Stimulated activated CD4-positive, alpha-beta T cell treated with anti-CD3 and anti-CD28 coated beads, Interleukin-4, amount 100 ng/mL, for 48 hours (primary cell): ENCODE measurements at places on chromosomes 13 and 19.

- DNase-seq = no peak
Observed at GRCh38 chr19:18438331-18439024, 545 bp upstream of the ISYNA1 start.

GRCh38 chr13:41006306-41006705, 12.8 kb downstream of the ELF1 start:
- no peak for DNase-seq

- no peak for DNase-seq
Observed at GRCh38 chr19:15248106-15248505, 15.9 kb upstream of the EPHX3 start.

- no peak for DNase-seq
Observed at GRCh38 chr13:39397896-39398265, 205.1 kb downstream of the LHFPL6 start.

DNA sequence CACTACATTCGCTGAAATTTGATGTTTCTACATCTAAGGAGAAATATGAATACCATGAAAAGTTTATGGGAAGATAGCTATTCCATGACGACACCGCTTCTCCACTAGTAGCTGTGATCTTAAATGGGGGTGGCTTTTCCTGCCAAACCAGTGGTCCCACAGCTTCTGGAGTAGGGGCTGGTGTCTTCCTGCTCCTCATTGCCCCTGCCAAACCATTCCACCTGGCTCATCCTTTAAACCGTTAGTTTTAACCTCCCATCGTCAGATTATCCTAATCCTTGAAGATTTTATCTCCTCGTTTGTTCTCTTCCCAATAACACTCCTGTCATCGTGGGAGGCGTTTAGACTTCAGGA, 568 bp upstream of the ZNF230 start:
- no peak for DNase-seq

DNA sequence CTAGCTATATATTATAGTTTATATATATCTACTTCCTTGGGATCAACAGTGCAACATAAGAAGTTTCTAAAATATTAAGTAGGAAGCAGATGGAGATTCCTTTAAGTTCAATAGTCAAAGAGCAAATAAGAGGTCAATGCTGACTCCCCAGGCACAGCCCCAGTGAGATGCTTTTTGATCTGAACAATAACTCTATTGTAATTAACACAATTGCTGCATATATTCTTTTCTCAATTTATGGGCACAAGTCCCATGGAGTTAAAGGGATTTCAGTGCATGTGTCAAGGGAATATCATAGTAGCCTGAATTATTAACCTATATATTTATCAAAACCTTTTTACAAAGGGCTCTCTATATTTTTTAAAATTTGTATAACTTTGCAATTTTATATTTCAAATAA, 180.8 kb downstream of the SPRY2 start:
- DNase-seq = no peak

GRCh38 chr13:67277581-67277980, 47.4 kb upstream of the PCDH9 start:
- DNase-seq = no peak

DNA sequence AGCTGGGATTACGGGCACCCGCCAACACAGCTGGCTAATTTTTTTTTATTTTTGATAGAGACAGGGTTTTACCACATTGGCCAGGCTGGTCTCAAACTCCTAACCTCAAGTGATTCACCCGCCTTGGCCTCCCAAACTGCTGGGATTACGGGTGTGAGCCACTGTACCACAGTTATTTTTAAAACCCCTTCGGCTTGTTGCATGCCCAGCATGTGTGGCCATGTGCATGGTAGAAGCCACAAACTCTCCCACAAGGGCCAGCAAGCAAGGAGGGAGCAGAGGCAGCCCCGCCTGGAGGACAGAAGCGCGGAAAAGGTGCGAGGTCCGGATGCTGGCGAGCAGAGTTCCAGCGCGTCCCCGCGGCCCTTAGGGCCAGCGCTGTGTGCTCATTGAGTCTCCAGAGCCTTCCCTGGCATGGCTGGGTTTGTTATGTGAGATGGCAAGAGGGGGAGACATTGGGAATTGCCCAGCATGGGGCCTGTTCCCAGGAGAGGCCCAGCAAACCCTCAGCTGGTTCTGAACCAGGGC, 12.9 kb downstream of the THOP1 start:
- DNase-seq = no peak

GRCh38 chr19:21912654-21913053, 76.7 kb upstream of the ZNF43 start:
- DNase-seq = no peak

- no peak for DNase-seq
Observed at GRCh38 chr13:63307228-63307627, 1891.6 kb upstream of the PCDH20 start.

- no peak for DNase-seq
Observed at GRCh38 chr13:109297628-109298027, 488.8 kb downstream of the IRS2 start.

DNA sequence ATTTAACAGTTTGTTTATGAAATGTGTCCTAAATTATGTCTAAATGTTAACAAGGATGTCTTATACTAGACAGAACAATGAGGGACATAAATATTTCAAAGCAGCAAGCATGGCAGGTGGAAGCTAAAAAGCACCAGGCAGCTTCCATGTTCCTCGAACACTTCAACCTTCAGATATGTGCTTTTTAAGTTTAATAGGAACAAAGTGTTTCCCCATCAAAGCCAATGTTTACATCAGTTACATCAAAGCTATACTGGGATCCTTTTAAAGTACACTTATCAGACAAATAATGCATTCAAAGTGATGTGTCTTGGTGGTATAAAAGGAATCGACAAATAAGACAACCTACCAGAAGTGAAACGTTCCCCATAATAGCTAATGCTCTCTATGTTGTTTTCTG, 2841.1 kb upstream of the PCDH20 start:
- no peak for DNase-seq

GRCh38 chr13:28964052-28964451, 143.9 kb downstream of the MTUS2 start:
- no peak for DNase-seq

GRCh38 chr13:58998716-58999115, 1165.0 kb downstream of the DIAPH3 start:
- no peak for DNase-seq

- DNase-seq = no peak
Observed at GRCh38 chr13:31334547-31334946, 134.8 kb downstream of the B3GLCT start.

GRCh38 chr13:86714495-86714894, 915.3 kb upstream of the SLITRK6 start:
- no peak for DNase-seq

DNA sequence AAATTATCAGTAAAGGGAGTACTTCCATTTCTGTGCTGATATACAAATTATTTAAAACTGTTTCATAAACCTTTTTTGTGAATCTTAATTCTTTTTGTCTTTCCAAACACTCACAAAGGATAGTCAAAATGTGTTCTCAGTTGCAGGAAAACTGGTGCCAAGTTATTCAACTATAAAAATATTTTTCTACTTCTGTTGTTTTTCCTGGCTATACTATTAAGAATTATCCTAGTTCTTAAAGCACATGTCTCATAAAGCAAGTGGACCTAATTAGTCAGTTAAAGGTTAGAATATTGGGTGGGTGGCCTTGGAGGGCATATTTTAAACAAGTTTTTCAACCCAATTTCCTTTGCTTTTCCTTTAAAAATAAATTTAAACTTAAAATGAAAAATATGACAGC, 1460.3 kb upstream of the SLC10A2 start:
- no peak for DNase-seq

DNA sequence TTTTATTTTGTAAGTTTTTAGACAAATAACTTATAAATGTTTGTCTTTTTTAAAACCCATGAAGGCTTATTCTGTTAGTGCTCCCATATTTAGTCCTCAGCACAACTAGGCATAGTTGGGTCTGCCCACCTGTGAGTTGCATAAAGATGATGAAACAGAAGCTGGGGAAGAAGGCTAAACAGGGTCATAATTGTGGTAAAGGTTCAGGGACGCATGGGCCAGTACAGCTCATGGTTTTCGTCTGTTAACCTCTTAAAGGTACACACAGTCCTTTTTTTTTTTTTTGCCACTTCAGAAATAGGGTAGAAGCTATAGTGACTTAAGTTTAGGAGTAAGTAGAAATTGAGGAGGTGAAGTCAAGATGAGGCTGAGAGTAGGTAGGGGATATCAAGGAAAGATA, 58.3 kb downstream of the TM9SF2 start:
- no peak for DNase-seq

DNA sequence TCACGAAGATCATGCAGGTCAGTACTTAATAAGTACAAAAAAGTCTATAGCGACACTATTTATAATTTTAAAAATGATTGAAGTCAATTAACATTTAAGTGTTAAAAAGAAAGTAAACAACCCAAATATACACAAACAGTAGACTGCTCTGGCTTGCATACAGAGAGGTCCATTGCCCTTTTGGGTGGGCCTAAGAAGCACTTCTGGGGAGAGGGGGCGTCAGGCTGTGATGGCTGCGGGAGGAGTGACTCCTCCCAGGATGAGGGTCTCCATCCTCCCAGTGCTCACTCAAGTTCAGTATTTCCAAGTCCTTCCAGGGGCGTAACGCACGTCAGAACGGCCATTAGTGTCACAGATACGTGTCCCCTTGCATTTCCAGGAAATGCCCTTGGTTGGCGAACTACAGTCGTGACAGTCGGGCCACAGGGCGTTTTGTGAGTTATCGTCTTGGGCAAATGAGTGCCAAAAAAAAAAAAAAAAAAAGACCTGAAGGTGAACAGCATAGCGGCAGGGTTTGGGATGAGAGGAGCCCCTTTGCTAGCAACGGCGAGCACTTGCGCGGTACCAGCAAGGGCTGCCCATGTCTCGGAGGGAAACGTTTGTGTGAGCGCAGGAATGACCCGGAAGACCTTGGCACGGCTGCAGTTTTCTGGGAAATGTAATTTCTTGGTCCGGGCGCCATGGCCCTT, at the start of gene SCGB2B2:
Gene SCGB2B2, minus strand, starts transcription at position 463 of the 689 bp plus-strand sequence. CDS start 82,596 bp downstream, outside the sequence.
- no peak for DNase-seq

DNA sequence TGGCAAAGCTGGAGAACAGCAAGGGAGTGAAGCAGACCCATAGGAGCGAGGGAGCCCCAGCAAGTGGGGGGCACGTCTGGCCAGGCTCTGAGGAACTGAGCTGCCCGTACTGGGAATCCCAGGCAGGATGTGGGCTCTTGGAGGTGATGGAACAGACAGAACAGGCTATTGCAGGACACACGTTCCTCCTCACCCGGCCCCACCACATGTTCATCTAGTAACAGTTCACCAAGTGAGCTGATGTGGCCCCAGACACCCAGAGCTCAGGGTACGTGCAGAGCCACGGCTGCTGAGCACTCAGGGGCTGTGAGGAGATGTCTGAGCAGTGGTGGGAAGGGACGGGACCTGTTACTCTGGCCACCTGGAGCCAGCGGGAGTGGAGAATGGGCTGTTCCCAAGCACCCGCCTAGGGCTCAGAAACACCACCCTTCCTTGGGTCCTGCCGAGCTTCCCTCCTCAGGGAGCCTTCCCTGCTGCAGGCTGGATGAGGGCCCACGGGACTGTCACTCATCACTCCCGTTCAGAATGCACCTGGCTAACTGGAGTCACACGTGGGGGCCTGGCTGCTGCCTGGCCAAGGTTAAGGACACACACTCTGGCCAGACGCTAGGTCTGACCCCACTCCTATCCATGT, 18.4 kb downstream of the ELL start:
- no peak for DNase-seq

GRCh38 chr19:42130254-42130573, 2.0 kb downstream of the POU2F2 start:
- DNase-seq = no peak

- DNase-seq = no peak
Observed at GRCh38 chr13:89455741-89456140, 1784.6 kb downstream of the SLITRK5 start.
